ENCODE measurements at places on chromosomes 6 and 20.

- no peaks in the 10 kb centered on the region for H3K36me3 ChIP-seq
- H3K4me3 ChIP-seq: no peak overlapping the region
- H3K27ac ChIP-seq: no peak overlapping the region
- DNase-seq: no peak
- no peaks in the 10 kb centered on the region for H3K27me3 ChIP-seq
- H3K4me1 ChIP-seq: no peaks in the 10 kb centered on the region
Observed at GRCh38 chr20:15618912-15619311, 954.3 kb downstream of the KIF16B start.

DNA sequence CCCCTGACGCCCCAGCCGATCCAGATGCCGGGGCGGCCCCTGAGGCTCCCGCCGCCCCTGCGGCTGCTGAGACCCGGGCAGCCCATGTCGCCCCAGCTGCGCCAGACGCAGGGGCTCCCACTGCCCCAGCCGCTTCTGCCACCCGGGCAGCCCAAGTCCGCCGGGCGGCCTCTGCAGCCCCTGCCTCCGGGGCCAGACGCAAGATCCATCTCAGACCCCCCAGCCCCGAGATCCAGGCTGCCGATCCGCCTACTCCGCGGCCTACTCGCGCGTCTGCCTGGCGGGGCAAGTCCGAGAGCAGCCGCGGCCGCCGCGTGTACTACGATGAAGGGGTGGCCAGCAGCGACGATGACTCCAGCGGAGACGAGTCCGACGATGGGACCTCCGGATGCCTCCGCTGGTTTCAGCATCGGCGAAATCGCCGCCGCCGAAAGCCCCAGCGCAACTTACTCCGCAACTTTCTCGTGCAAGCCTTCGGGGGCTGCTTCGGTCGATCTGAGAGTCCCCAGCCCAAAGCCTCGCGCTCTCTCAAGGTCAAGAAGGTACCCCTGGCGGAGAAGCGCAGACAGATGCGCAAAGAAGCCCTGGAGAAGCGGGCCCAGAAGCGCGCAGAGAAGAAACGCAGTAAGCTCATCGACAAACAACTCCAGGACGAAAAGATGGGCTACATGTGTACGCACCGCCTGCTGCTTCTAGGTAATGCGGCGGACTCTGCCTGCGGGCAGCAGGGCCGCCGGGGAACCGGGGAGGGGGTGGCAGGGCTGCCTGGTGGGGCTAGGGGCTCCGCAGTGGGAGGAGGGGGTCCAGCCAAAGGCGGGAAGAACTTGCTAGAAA is 2.3 kb downstream of the GNAS start:
- H3K4me1 ChIP-seq: peaks cover 12% of the 10 kb centered on the region
- no peaks in the 10 kb centered on the region for H3K36me3 ChIP-seq
- H3K4me3 ChIP-seq: no peak overlapping the region
- H3K27me3 ChIP-seq: peaks cover 40% of the 10 kb centered on the region
- H3K27ac ChIP-seq: no peak overlapping the region

- no peaks in the 10 kb centered on the region for H3K27me3 ChIP-seq
- H3K4me1 ChIP-seq: no peaks in the 10 kb centered on the region
Observed at GRCh38 chr6:66900133-66901083, 1193.4 kb upstream of the EYS start.

GRCh38 chr6:141472162-141472928 is 660.4 kb upstream of the GJE1 start:
- no peak for DNase-seq
- H3K27ac ChIP-seq: no peak overlapping the region
- no peaks in the 10 kb centered on the region for H3K36me3 ChIP-seq
- no peaks in the 10 kb centered on the region for H3K4me1 ChIP-seq
- H3K4me3 ChIP-seq: no peak overlapping the region

GRCh38 chr6:139161817-139162284 is 27.0 kb downstream of the HECA start:
- no peaks in the 10 kb centered on the region for H3K27me3 ChIP-seq
- H3K27ac ChIP-seq: peak overlapping the region; percentile 38
- peaks cover 22% of the 10 kb centered on the region for H3K36me3 ChIP-seq
- H3K4me1 ChIP-seq: peaks cover 59% of the 10 kb centered on the region
- DNase-seq: no peak

DNA sequence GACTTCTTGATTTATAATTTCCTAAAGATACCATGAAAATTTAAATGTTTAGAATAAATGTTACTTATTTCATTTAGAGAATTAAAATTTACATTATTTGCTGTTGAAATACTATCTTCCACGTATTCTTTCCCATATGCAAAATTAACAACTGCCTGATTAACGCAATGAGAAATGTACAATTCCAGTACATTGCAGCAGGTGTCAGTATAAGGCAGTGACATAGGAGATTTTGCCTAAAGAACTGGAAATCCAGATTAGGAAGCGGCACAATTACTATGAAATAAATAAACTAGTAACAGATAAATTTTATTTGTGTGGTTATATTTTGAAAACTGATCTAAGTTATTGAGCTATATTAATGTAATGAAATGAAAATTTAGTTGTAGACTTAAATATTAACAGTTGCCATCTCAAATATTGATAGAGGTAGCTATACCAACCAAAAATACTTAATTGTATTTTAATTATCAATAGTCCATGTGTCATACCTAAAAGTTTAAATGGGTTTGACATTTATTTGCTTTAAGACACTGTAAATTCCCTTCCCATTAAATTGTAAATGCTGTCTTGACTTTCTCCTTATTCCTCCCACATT is 300.2 kb downstream of the UTRN start:
- H3K4me3 ChIP-seq: no peak overlapping the region
- H3K27me3 ChIP-seq: no peaks in the 10 kb centered on the region
- H3K4me1 ChIP-seq: peaks cover 21% of the 10 kb centered on the region
- peak; percentile 56 for DNase-seq
- peaks cover 3% of the 10 kb centered on the region for H3K36me3 ChIP-seq

GRCh38 chr20:2778602-2779321 is 21.7 kb downstream of the CPXM1 start:
- H3K4me3 ChIP-seq: no peak overlapping the region
- H3K4me1 ChIP-seq: no peaks in the 10 kb centered on the region
- peaks cover 2% of the 10 kb centered on the region for H3K27me3 ChIP-seq

DNA sequence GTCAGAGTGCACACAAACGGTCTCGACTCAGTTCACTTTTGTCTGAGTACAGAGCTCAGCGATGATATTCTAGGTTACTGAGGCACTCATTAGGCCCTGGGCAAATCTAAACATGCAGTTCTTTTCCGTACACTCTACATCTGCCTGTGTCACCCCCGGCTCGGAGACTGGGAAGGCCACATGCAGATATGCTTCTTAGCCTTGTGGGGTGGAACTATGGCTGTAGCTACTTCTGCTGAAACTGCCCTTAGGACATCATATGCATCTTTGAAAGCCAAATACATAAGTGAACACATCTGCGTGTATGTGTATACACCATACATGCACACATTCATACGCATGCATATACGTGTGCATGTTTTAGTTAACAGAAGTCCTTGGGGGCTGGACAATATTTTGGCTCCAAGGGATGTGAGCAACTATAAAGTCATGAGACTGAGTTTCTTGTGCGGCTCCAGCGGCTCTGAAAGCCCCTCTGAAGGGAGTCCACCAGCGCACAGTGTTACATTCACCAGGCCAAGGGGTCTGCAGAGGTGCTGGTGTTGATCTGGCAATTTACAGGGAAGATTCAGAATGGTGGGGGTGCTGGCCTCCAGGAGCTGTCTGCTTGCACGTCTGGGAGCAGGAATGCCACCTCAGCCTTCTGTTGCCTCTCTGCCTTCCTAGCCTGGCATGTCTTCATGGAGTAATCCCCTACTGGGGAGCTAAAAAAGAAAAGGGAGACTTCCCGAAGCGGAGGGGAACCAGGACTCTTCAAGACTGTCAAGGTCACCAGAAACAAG is 31.6 kb downstream of the PSMG4 start:
- no peak for DNase-seq
- H3K4me1 ChIP-seq: no peaks in the 10 kb centered on the region
- peak overlapping the region; percentile 18 for H3K27ac ChIP-seq
- H3K27me3 ChIP-seq: no peaks in the 10 kb centered on the region
- no peaks in the 10 kb centered on the region for H3K36me3 ChIP-seq

DNA sequence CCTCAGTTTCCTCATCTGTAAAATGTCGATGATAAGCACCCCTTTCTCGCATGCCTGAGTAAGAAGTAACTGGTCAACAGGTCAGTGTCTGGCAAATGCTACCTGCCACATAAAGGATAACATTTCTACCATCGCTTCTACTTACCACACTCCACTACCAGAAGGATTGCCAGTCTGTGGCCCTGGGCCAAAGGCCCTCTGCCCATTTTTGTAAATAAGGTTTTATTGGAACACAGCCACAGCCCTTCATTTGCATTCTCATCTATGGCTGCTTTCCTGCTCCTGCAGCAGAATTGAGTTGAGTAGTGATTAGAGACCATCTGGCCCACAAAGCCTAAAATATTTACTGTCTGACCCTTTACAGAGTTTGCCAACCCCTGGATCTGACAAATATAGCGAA is 121.8 kb downstream of the TOX2 start:
- no peak overlapping the region for H3K27ac ChIP-seq
- H3K36me3 ChIP-seq: no peaks in the 10 kb centered on the region
- no peak overlapping the region for H3K4me3 ChIP-seq
- H3K4me1 ChIP-seq: peaks cover 6% of the 10 kb centered on the region
- peaks cover 38% of the 10 kb centered on the region for H3K27me3 ChIP-seq
- no peak for DNase-seq

Measured in thymus (tissue), 14 donors.